ENCODE measurements at places on chromosomes 7 and 10.

- no peak for DNase-seq
Measured at GRCh38 chr7:1829111-1829510, 159.0 kb downstream of the ELFN1 start.

DNA sequence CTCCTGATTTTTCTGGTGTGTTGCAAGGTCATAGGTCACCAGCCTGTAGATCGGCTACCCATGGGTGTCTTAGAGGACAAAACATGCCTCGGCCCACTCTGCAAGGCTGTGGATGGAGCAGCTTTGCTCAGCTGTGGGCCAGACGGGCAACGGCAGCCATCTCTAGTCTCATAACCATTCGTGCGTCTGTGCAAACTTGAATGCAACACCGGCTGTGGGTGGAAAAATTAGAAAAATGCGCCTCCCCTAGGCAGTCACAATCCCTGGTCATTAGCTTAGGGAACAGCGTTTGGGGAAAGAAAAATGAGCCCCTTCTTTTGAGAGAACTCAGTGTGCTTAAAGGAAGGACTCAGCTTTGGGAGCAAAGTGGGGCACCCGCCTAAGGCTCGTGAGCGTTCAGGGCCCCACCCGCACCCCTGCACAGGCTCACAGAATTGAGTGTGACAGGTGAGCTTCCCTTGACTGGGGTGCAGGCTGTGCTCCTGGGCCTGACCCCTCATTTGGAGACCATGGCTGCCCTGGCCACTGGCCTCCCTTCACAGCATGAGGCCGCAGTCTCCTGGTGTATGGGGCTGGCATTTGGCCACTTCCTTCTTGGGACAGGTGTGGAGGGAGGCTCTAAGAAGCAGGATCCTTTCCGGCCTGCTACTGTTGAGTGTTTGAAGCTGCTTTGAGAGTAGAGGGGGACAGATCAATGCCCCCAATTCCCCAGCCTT is 148.0 kb downstream of the C10orf105 start:
- no peak for DNase-seq

- no peak for DNase-seq
Measured at GRCh38 chr10:77467422-77467963, 170.1 kb downstream of the KCNMA1 start.

DNA sequence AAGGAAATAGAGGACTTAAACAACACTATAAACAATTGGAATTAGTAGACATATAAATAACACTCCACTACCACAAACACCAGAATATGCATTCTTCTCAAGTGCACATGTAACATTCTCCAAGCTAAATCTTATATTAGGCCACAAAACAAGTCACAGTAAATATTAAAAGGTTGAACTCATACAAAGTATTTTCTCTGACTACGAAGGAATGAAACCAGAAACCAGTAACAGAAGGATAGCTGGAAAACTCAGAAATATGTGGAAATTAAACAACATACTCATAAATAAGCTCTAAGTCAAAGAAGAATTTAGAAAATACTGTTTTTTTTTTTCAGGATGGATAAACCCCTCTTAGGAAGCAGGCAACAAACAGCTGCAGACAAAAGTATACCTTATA is 77.4 kb upstream of the IGFBP3 start:
- no peak for DNase-seq

- DNase-seq = no peak
Measured at GRCh38 chr10:113735913-113736312, 15.6 kb upstream of the PLEKHS1 start.

All from muscle of arm (tissue), 14 donors.